ENCODE measurements at places on chromosomes 5 and 9.

- no peak for DNase-seq
Observed at GRCh38 chr9:73199886-73200285, 48.2 kb downstream of the ANXA1 start.

GRCh38 chr5:172724242-172725183 lies 46.5 kb downstream of the DUSP1 start:
- DNase-seq = no peak

DNA sequence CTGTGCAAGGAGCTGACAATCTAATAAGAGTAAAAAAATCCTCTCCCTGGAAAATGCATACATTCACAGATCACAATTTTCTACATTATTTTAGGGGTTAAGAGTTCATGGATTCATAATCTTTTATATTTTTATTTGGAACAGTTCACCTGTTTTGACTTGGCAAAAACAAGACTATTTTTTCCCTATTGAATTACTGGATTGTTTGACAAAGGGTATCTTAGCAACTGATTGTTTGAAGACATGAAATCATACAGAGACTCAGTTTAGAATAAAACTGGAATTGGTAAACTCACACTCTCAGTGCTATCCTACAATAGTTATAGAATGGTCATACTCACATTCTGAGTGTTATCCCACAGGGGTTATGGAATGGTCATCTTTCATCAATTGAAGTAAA lies 358.2 kb upstream of the PTGER4 start:
- no peak for DNase-seq

- no peak for DNase-seq
Observed at GRCh38 chr5:42109006-42109572, 184.0 kb downstream of the FBXO4 start.

- DNase-seq = peak; percentile 84
Observed at GRCh38 chr5:73030995-73031394, 75.2 kb downstream of the FCHO2 start.

GRCh38 chr5:141664733-141665461 lies 13.7 kb upstream of the FCHSD1 start:
- DNase-seq = peak; percentile 86

- DNase-seq = no peak
Observed at GRCh38 chr9:105297442-105298075, 53.1 kb downstream of the SLC44A1 start.

DNA sequence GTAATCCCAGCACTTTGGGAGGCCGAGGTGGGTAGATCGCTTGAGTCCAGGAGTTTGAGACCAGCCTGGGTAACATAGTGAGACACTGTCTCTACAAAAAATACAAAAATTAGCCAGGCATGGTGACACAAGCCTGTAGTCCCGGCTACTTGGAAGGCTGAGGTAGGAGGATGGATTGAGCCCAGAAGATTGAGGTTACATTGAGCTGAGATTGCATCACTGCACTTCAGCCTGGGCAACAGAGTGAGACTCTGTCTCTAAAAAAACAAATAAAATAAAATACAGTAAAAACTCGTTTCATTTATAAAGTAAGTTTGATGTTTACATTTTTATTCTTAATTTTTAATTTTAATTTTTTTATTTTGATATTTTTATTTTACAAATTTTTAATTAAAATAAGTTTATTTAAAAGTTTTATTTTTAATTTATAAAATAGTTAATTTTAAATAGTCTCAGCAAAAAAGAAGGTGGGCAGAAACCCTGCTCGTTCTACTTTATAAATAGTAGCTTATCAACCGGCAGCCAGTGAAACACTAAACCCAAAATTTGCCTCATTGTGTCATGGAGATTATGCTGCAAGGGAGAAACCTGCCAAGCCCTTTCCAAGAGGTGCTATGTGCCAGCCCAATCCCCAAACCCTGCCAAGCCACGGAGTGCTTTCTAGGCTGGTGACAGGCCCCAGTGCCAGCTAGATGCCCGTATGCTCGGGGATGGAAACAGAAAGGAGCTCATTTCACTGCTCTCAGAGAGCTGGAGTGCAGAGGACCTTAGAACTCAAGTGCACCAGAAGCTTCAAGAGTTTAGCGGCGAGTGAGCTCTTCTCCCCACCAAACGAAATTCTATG lies 38.9 kb downstream of the SERINC5 start:
- peak; percentile 54 for DNase-seq

GRCh38 chr5:91221917-91222316 lies 161.2 kb downstream of the ARRDC3 start:
- no peak for DNase-seq

DNA sequence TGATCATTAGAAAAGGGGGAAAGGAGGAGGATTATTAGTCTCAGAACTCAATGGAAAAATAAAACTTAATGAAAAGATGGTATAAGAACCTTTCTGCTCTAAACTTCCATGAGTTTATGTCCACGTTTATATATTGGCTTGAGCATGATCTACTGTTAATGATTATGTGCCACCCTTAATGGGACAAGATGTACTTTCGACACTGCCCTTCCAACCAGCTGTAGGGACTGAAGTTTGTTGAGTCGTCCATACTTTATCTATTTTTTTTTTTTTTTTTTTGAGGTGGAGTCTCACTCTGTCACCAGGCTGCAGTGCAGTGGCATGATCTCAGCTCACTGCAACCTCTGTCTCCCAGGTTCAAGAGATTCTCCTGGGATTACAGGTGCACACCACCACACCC lies 25.0 kb upstream of the GABRP start:
- DNase-seq = no peak

- DNase-seq = no peak
Observed at GRCh38 chr9:136825295-136826187, 16.7 kb upstream of the AJM1 start.

DNA sequence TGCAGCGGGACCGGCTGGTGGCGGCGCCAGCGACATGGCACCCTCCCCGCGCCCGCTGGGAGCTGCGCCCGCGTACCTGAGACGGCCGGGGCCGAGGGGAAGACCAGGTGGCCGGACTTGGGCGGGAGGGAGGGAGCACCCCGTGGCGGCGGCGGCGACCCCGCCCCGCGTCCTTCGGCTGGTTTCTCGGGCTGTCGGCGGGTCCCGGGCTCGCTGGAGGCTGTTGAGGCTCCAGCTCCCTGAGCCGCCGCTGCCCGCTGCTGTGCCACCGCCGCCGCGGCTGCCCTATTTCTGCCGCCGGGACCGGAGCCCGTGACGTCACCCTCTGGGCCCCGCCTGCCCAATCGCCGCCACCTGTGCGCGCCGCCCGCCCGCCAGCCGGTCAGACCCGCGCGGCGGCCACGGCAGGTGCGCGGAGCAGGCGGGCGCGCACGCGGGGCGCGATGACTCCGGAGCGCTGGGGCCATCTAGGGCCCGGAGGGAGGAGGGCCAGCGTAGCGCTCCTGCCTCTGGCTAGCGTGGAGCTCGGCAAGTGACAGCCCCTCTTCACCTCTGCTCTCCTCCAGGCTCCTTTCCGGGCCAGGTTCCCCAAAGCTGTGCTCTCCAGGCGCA lies at the start of gene FSTL4:
Gene FSTL4 (minus strand): TSS at position 293 of the 612 bp plus-strand sequence.
- peak; percentile 33 for DNase-seq

- no peak for DNase-seq
Observed at GRCh38 chr5:72440207-72440638, 67.0 kb downstream of the ZNF366 start.

- DNase-seq = no peak
Observed at GRCh38 chr5:112316731-112317130, 102.3 kb downstream of the EPB41L4A start.

DNA sequence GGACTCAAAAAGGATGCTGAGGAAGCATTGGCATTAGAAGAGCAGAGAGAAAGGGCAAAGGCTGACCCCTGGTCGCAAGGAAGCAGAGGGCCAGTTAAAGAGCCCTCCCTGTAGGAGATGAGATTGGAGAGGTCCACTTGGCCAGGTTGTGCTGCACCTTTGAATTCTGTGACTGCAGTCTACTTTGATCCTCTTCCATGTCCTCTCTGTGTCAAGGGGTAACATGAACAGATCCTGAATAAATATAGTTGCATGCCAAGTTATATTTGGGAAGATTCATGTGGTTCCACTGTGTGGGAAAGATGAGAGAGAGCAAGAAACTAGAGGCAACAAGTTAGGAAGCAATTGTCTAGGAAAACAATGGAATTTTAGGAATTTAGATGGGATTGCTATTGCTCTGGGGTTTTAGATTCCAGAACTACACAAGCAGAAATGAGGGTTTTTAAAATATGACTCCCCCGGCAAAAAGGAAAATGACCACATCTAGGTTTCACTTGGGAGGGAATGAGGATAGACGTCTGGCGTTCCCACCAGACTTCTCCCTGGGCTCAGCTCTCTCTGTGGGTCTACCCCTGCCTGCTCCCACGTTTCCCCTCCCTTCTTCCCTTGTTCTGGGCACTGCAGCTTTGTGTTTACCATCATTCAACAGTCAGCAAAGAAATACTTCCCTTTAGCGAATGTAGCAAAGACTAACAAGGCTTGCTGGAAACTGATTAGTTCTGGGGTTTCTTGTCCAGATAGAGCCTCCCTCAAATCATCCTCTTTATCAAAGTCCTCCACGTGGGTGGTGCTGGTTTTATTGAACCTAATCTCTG lies 63.6 kb downstream of the SNX18 start:
- DNase-seq = peak; percentile 64

Data from AG20443 (cell line).